MG63 (cell line): ENCODE measurements at places on chromosomes 6 and 20. TPM values are rescaled to one million over a fixed set of nuclear protein-coding genes. Genes with fewer than 3 reads are reported as not detected.

Gene NFKBIE
- 24.4 and 35.2 TPM in 2 replicates for total RNA-seq

Gene NOTCH4
- total RNA-seq = 0.25 TPM in 1 of 2 replicates, not detected in the other

DNA sequence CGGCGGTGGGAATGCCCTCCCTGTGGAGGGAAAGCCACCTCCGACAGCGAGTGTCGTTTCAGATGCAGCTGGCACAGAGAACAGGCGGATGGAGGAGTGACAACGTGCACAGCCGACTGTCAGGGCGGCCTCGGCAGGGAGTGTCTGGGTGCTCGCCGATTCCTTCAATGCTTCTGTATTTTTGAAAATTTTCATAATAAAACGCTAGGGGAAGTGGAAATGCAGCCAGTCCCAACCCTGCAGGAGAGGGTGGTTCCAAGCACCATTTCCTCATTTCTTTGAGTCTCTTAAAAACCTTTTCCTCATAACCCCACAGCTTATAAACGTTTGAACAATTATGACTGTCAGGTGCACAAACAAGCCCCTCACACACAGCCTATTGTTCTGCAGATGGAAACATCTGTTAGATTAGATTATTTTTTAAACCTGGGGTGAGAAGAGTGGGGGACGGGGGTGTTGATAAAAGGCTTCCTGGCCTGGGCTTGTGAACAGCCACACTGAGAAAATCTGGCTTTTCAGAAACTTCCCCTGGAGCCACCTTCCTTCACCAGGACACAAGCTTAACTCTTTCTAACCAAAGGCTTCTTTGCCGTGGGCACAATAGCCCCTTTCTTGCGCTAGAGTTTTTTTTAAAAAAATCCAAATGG is 228.9 kb downstream of the ANKRD60 start:
- DNase-seq = no peak

DNA sequence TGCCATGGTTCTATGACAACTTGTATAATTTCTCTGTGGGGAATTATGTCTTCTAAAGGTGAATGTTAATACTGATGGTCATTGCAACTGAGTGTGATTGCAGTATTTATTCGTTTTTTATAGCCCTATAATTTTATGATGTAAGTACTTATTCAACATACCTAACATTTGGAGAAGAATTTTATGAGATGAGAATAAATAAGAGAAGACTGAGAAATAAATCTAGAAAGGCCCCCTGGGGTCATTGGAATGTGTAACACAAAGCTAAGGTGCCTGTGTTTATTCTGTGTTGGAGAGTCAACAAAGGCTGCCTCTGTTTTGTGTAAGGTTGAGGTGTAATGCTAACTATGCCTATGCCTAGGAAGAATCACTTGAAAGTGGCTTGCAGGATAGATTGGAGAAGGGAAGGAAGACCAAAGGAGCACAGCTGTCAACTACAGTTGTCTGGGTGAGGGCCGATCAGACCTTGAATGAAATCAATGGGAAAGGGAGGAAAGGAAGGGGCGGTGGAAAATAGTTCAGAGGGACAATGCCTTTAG is 1076.7 kb downstream of the KIF16B start:
- DNase-seq = no peak

DNA sequence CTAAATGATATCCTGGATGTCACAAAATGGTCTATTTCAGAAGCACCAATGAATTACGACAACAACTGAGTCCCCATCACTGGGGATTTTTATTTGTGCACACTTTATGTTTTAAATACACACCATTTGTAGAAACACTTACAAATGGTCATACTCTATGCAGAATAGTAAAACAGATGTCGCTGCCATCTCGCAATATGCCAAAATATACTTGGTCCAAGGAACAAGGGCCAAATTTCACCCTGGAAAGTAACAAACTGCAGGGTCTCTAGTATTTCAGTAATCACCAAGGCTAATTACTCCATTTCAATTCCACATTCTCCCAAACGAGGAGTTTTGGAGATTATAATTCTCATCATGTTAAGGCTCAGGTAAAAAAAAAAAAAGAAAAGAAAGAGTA is 215.2 kb downstream of the LMBRD1 start:
- DNase-seq = no peak

- DNase-seq = peak; percentile 6
Observed at GRCh38 chr6:118372413-118372812, 175.7 kb upstream of the PLN start.

DNA sequence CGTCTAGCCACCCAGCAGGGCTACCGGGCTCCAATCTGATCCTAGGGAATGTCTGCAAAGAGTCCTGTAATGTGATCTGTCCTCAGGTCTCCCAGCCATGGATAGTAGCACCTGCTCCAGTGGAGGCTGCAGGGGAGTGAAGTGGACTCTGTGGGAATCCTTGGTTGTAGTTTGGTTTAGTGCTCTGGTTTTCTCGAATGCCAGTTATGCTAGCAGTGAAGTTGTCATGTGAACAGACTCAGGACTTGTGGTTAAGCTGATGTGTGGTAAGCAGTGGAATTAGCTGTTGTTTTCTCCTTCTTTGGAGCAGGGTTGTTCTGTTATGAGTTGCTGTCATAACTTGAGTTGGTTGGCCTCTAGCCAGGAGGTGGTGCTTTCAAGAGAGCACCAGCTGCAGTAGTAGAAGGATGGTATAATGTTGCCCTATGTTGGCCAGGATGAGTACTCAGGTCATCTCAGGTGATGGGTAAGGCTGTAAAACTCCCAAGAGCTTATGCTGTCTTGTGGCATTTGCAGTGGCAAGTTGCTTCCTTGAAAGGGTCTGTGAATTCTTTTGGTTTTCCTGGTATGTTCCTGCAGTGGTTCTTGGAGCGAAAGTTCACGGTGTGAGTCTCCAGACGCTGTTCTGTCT is 390.2 kb downstream of the UTRN start:
- no peak for DNase-seq

DNA sequence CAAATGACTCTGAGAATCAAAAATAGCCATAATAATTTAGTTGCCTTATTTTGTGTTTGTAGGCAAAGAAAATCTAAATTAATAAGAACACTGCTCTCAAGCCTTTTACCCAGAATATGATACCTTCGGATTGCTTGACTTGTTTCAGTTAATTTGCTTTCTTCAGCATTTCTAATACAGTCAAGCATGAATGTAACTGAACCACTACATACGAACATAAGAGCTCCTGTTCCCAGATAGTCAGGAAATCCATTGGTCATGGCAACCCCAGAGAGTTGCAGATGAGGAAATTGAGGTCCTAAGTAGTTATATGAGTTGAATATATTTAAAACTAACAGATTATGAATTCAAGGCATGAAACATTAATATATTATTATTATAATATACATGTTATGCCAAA is 2.9 kb downstream of the FRK start:
- DNase-seq = no peak

DNA sequence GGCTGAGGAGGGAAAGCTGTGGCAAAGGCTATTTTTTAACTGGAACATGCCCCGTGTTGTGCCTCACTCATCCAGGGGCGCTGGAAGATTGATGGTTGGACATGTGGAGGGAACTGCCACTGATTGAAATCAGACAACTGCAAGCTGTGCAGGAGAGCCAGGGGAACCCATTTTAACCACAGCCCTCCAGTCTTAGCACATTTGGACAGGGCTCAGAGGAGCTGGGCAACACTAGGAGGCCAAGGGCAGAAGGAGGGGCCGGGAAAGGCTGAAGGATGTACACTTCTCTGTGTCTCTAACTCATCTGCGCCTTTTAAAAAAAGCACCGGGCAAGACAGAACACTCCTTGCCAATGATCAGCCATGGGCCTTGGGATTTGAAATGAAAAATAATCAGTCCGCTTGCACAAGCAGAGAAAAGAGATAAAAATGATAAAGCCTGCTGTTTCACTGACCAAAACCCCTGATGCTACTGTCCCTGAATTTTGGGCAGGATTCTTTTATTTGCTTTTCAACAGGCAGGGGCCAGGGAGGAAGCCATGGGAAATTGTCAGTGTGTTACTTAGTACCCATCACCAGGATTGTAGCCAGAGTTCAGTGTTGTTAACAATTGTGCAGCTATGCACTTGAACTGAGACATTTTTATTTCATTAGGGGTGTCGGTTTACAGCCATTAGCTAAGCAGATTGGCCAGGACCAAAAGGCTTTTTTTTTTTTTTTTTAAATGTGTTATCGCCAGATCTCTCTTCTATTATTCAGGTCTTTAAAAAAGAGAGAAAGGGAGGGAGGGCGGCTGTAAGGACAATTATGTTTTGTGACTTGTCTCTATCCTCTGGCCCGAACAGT is 109.3 kb upstream of the EYA4 start:
- DNase-seq = no peak
